Activated CD8-positive, alpha-beta memory T cell treated with anti-CD3 and anti-CD28 coated beads, Interleukin-2, amount 50 U/mL, for 4 hours (primary cell): ENCODE measurements at places on chromosomes 7 and 10.

DNA sequence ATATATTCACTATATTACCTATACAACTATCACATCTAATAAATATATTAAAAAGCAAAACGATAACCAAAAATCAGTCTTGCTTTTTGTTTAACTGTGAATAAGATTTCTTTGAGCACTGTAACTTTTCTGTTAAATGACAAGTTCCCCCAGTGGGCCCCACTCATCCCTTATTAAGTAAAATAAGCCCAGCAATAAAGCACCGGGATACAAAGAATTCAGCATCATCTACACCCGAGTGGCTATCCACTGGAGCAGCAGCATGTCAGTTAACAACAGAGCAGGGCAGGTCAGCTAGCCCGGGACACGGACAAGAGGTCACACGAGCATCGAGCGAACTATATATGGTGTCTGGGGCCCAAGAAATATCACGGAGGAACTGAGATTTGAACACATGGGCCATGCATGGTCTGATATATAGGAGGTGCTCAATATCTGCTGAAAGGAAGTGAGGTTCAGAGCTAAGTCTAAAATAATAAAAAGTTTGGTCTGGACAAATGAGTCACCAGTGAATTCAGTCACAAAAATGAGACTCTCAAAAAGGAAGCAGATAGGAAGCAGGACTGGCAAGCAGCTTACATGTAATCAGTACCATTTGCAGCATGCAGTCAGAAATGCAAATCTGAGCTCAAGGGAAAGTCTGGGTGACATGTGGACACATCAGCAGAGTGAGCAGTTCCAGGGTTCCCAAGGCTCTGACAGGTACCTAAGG is 4.1 kb downstream of the ERCC6 start:
- no peak for DNase-seq

- DNase-seq, result no peak
Measured at GRCh38 chr10:107477266-107477665, 312.8 kb upstream of the SORCS1 start.

- no peak for DNase-seq
Measured at GRCh38 chr10:124387078-124387874, 31.4 kb downstream of the OAT start.

DNA sequence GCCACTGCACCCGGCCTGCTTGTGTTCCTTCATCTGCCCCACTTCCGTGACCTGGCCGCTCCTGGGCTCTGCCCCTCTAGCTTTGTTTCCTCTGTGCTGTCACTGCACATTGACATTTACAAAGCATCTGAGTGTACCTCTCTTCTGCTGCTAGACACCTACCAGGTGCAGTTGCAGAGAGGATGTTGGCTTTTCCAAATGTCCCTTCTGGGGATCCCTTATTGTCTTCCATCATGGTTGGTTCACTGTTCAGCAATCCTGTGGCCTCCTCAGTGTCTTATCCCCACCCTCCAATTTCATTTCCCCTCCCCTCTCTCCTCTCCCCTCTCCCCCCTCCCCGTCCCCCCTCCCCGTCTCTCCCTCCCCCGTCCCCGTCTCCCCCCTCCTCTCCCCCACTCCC is 13.8 kb downstream of the VWA2 start:
- DNase-seq, result no peak

DNA sequence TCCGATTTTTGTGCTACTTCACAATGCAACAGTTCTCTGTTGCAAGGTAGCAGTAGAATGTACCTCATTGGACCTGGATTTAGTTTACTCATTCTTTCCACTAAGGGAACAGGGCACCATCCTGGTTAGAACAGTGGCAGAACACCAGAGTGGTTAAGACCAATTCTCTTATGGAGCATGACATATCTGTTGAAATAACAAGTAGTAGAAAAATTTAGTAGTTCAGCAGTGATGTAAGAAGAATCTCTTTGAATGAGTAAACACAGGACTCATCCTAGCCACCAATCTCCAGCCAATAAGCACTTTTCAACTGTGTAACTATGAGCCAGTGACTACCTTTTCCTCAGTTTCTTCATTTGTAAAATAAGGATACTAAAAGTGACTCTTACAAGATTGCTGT is 2.4 kb downstream of the ANKRD22 start:
- DNase-seq, result no peak

GRCh38 chr10:103820101-103821062 is 35.0 kb downstream of the SH3PXD2A start:
- no peak for DNase-seq

DNA sequence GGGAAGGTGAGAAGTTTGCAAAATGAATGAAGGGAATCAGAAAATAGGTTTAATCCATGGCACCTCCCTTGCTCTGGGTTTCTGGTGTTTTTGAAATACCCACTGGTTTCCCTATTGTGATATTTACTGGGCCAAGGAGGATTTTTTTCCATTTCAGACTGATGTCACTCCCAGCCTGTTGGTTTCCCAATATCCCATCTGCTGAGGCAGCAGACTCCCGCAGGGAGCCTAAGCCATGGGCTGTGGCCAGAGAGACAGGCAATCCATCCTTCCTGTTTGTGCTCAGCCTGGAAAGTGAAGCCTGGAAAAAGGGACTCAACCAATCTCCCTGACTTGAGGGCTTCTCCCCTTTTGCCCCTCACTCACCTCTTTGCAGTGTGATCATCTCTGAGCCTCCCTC is 22.8 kb downstream of the FAM107B start:
- no peak for DNase-seq

DNA sequence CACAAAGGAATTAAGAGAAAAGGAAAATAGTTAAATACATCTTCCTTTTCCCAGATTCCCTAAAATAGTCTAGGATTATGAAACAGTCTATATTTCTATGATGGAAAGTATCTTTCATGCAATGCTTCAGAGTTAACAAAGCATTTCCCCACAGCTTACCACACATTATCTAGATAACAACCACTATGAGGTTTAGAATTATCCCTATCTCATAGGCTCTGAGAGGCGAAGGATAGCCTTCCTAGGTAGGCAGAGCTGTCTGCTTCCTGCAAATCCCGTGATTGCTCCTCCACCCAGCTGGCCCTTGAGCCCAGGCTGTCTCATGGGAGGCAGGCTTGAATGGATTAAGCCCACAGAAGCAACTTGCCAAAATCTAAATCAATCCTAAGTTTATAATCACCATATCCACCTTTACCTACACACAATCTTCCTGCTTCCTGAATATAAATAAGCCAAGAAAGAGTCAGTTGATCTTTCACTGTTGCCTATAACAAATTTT is 321.4 kb upstream of the AOAH start:
- DNase-seq, result no peak

- DNase-seq, result no peak
Measured at GRCh38 chr7:49797987-49798660, 24.7 kb downstream of the VWC2 start.

DNA sequence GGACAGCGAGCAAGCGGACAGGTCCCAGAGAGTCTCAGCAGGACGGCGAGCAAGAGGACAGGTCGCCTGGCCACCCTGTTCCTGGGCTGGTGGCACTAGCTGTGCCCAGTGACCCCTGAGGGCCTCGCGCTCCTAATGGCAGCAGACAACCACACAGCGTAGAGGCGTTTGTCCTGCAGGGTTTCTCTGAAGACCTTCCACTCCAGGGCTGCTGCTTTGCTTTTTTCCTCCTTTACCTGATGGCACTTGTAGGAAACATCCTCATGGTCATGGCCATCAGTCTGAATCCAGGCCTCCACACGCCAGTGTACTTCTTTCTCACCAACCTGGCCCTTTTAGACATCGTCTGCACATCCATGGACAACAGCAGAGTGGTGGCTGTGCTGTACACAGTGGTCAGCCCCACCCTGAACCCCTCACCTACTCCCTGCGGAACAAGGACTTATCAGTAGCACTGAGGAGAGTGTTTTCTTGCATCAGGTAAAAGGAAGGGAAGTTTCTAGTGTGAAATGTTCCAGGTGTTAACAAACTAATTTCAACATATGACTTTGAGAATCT is 27.4 kb downstream of the SCART1 start:
- no peak for DNase-seq
